ENCODE measurements at places on chromosomes 7 and 10. TPM values are rescaled to one million over a fixed set of nuclear protein-coding genes. Genes with fewer than 3 reads are reported as not detected.

DNA sequence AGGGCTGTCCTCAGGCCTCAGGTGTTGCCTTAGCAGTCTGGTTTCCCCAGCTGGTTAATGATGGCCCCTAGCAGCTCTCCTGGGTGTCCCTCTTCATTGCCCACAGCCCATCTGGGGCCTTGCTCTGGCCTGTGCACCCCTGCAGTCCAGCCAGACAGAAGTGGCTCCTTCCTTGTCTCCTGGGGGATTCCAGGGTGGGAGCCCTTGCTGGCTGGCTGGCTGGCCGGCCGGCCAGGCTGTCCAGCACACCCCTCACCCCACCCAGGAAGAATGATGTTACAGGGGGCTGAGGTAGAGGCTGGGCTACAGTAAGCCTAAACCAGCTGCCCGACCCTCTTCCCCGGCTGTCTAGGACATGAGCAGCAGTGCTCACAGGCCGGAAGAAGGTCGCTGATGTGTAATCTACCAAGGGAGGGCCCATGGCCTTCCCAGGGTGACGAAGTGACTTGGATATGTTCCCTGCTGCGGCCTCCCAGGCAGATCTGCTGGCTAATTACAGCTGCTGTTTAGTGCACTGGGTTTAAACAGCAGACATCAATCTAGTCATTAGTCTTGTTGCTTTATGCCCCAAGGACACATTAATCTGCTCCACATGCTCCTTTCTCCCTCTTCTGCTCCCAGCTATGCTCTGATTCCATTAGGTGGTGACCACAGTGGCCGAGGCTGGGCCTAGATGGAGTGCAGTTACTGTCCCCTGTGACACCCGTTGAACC, 53.8 kb upstream of the LRRC4 start:
- H3K4me1 ChIP-seq = peaks cover 31% of the 10 kb centered on the region
- H3K27ac ChIP-seq = peak overlapping the region; percentile 88
- peak; percentile 78 for DNase-seq
- H3K27me3 ChIP-seq = no peaks in the 10 kb centered on the region
- no peak overlapping the region for H3K4me3 ChIP-seq

TAS2R4 gene
- 0.13 TPM for total RNA-seq

CHPF2 gene
- total RNA-seq = 134 TPM

PRKCQ gene
- total RNA-seq = not detected

Data from HFFc6 (cell line).